ENCODE measurements at places on chromosomes 4 and X.

DNA sequence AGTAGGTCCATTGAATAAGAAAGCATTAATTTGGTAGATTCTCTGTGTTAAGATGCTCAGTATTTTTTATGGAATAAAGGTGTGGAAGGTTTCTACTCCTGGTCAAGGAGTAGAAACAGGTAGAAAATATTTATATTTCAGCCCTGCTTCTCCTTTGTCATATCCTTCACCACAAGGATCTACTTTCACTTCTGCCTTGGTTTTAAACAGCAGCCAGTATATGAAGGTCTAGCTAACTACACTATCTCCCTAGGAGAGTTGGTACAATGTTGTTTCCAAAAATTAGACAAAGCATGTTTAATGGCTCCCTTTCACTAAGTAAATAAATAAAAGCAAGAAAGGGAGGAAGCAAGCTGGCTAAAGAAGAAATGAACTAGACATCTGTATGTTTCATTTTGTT lies 44.6 kb upstream of the GYPA start:
- DNase-seq, result no peak

- DNase-seq, result no peak
Observed at GRCh38 chr4:101993002-101993841, 202.7 kb downstream of the BANK1 start.

DNA sequence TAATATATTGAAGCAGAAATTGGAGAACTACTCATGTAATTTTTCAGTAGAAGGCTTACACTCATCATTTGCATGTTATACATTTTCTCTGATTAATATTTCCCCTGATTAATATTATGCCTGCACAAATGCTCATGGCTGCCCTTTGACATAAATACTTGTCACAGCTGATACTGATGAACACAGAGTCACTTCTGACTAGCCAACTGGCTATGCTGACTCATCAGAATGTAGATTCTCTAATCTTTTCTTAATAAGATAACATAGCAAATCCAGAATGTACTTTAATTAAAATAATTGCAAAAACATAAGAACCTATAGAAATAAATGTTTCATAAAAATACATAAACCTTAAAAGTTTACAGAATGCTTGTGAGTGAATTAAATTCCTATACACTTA lies 52.4 kb upstream of the C4orf54 start:
- DNase-seq, result no peak

DNA sequence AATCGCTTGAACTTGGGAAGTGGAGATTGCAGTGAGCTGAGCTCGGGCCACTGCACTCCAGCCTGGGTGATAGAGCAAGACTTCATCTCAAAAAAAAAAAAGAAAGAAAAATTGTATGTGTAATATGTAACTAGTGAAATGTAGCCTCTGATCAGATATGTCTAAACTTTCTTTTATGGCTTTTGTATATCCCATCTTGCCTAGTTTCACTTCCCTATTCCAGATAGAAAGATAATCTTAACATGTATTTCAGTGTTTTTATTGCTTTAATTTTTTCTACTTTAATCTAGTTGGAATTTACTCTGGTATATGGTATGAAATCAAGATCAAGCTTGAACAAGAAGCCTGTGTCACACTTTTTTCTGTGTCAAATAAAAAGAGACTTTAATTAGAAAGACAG lies 1.9 kb upstream of the ZNF41 start:
- DNase-seq, result no peak

DNA sequence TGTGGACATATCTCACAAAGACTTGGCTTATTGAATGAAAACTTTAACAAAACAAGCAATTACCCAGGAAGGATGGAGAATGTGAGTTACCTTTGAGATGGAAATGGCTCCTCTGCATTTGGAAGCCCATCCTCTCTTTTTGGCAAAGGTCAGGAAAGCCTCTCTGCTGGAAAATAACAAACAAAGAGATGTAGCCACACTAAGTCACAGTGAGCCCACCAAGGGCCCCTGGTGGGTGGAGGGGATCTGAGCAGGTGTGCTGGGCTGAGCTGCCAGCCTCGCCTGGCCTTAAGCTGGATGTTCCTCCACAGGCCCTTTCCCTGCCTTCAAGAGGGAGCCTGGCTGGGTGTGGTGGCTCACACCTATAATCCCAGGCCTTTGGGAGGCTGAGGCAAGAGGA lies 269.2 kb downstream of the HNRNPD start:
- no peak for DNase-seq

- no peak for DNase-seq
Observed at GRCh38 chr4:3706565-3707422, 59.4 kb upstream of the ADRA2C start.

DNA sequence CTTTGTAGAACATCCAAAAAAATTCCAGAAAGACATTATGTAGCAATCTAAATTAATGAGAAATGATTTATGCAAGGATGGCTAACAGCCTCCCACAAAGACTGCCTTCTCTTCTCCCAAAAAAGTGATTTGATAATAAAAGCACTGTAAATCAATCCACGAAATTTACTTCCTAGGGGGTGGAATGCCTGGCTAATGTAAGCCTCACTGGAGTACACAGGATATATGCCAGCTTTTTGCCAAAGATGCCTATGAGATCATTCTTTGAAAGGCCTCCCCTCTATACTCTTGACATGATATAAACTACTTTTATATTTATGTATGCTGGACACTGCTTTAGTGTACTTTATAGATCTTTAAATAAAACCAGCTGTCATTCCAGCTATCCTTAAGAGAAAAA lies 211.1 kb downstream of the ADAMTS3 start:
- DNase-seq, result no peak

GRCh38 chr4:19128176-19128575 lies 1106.6 kb upstream of the LCORL start:
- no peak for DNase-seq

GRCh38 chrX:151552743-151553142 lies 10.7 kb upstream of the PASD1 start:
- no peak for DNase-seq

GRCh38 chr4:47012676-47013075 lies 18.7 kb upstream of the GABRB1 start:
- DNase-seq, result no peak

DNA sequence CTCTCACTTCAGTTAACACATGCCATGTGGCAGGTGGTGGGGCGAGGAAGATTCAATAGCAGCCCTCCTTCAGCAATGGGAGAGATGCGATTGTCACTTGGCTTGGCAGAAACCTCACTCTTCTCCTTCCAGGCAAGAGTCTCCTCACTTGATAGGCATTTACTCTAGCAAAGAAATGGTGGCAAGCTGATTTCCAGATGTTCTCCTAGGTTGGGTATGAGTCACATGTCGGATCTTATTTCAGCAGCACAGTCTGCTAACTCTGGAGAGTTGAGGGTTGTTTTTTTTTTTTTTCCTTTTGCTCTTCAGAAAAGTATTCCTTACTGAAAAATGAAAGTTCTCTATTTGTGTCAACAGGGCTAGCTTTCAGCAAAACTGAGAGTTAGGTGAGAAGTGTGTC lies 119.5 kb upstream of the CHRDL1 start:
- DNase-seq, result no peak

GRCh38 chrX:74023203-74023602 lies 280.8 kb upstream of the ZCCHC13 start:
- DNase-seq, result no peak

DNA sequence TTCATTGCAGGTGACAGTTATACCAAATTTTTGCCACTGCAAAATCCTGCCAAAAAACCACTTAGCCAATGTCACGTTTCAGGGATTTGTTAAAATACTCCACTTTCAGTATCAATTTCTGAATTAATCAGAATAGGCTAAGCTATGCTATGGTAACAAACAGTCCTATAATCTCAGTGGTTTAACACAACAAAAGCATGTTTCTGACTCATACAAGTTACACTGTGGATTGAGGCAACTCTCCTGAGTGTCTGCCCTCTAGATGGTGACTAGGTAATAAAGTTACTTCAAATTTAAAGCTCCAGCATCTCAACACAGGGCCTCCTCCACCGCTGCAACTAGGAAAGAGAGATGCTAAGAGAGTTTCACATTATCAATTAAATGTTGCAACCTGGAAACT lies 23.0 kb upstream of the RADX start:
- DNase-seq, result no peak

- DNase-seq, result no peak
Observed at GRCh38 chrX:151704041-151704663, 8.9 kb downstream of the PRRG3 start.

DNA sequence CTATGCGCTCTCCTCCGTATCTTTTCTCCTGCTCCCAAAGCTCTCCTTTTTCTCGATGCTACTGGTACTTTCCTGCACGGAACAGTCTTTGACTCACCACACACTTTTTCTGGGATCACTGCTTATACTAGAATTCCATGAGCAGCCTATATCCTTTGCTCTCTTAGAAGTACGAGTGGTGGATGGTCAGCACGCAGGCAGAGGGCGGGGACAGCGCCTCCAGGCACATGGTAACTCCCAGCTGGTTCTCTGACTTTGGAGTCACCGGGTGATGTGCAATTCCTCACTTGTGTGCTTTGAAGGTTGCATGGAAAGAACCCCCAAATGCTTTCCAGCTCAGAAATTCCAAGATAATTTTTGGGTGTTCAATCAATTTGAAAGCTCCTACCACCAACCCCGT lies 56.0 kb downstream of the STX18 start:
- DNase-seq, result no peak

- DNase-seq, result peak; percentile 27
Observed at GRCh38 chr4:153465615-153466080, 512 bp upstream of the TMEM131L start.

DNA sequence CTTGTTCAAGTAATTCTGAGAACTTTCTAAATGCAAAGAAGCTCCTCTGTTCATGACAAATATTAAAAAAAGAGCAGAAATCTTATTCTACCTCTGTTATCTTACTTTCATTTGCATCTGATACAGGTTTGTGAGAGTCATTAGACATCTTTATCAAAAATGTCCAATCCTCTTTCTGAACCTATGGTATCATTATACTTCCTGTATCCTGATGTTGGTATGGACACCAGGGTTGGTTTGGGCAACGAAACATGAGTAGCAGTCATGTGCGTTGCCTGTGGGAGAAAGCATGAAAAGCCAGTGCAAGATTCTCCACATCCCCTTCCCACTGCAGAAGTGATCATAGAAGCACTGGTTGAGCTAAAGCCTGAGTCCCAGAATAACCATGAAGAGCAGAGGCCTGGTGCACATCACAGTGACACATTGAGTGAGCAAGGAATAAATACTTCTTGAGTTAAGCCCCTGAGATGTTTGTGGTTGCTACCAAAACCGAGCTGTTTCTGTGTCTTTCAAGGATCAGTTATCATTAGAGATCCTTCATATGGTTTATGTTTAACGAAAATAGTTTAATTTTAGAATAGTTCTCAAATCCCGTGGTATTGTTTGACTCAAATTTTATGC lies 197.2 kb downstream of the BANK1 start:
- DNase-seq, result no peak

GRCh38 chr4:70179811-70180210 lies 15.7 kb upstream of the ODAM start:
- DNase-seq, result no peak

DNA sequence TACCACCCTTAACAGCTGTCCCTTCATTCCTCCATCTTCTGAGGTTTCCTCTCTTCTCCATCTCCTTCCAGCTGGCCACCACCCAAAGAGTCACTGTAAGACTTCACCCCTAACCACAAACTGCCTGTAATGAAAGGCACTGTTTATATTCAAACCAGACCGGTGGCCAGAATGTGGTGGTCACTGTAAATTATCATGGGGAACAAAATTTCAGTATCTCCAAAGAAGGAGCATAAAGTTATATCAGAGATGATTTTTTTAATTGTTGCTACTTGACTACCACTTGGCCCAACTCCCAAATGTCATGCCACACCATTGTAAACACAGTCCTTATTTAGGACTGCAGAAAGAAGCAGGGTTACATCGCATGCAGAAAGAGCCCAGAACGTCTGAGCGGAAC lies 44.8 kb downstream of the SMARCA1 start:
- no peak for DNase-seq

DNA sequence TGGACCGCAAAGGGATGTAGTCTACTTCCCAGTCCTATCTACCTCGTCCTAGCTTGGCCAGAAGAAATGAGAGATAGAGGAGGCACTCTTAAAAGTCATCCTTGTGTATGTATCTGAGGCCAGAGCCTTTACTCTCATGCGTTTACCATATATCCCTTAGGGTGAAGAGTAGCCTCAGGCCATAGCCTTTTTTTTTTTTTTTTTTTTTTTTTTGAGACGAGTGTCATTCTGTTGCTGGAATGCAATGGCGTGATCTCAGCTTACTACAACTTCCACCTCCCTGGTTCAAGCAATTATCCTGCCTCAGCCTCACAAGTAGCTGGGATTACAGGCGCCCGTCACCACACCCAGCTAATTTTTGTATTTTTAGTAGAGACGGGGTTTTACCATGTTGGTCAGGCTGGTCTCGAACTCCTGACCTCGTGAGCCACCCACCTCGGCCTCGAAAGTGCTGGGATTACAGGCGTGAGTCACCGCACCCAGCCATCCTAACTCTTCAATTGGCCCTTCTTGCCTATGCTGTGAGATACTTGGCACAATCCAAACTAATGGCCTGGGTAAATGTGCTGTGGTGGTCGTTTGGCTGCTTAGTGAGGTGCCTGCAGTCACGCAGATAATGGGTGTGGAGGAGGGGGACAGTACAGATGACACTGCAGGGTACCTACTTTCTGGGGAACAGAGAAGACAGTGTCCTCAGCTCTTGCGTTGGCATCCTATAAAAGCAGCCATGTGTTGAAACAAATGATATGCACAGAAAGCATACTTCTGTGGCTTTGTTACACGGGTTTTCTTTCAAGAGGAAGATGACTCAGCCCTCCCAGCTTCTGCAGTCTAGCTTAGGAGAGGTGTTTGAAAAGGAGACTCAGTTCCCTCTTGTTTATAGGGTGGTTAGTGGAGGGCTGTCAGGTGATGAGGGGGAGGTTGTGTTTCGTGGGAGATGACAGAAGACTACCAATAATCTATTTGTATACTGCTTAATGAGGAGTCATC lies 10.4 kb upstream of the DGAT2L6 start:
- DNase-seq, result no peak

- DNase-seq, result no peak
Observed at GRCh38 chrX:153865685-153866084, 20.3 kb downstream of the L1CAM start.

- no peak for DNase-seq
Observed at GRCh38 chr4:55447108-55447708, 51.5 kb downstream of the TMEM165 start.

- DNase-seq, result no peak
Observed at GRCh38 chr4:185502386-185502785, 30.9 kb upstream of the CCDC110 start.

GRCh38 chr4:177001271-177002175 lies 208.8 kb upstream of the VEGFC start:
- no peak for DNase-seq

- no peak for DNase-seq
Observed at GRCh38 chrX:2489446-2490445, 11.0 kb downstream of the DHRSX start.

DNA sequence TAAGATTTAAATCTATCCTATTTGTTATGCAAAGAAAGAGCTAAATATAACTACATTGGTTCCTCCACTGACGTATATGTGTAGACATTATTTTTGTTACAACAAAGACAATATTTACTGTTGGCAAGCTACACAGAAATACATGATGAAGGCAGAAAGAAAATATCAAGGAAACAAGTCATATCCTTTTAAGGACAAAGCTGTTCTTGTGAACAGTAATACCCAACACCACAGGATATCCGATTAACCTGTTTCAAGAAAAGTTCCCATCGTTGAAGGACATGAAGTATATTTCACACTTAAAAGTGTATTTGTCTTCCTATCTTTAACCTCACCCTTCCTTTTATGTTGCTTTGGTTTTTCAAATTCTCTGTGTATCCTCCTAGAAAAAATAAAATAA lies 235.8 kb upstream of the AADAT start:
- no peak for DNase-seq
